Upper lobe of right lung (tissue), 1 donor: ENCODE measurements at places on chromosomes 4 and X. TPM values are rescaled to one million over a fixed set of nuclear protein-coding genes. Genes with fewer than 3 reads are reported as not detected.

MSX1 gene
- total RNA-seq = 2.5 TPM

RELL1 gene
- 49.1 TPM for total RNA-seq

MAGEB1 gene
- total RNA-seq = not detected

WDR19 gene
- 32.9 TPM for total RNA-seq

NPFFR2 gene
- not detected for total RNA-seq

MAGEB10 gene
- total RNA-seq = not detected

BANK1 gene
- 12.6 TPM for total RNA-seq

SUPT20HL2 gene
- not detected for total RNA-seq

MRFAP1 gene
- 235 TPM for total RNA-seq

RNF150 gene
- total RNA-seq = 2.4 TPM

FGB gene
- 1.2 TPM for total RNA-seq

USP27X gene
- total RNA-seq = 3.0 TPM

HDX gene
- 4.5 TPM for total RNA-seq

ADGRG4 gene
- total RNA-seq = 0.06 TPM

MAP3K15 gene
- total RNA-seq = 2.1 TPM

ABCD1 gene
- total RNA-seq = 15.1 TPM

SLC16A2 gene
- 8.1 TPM for total RNA-seq

GJB1 gene
- total RNA-seq = 5.4 TPM
